T-helper 1 cell (primary cell): ENCODE measurements at places on chromosomes 5 and 9.
A peak's percentile ranks its signal among the peaks of the same experiment; 100 is the strongest.

DNA sequence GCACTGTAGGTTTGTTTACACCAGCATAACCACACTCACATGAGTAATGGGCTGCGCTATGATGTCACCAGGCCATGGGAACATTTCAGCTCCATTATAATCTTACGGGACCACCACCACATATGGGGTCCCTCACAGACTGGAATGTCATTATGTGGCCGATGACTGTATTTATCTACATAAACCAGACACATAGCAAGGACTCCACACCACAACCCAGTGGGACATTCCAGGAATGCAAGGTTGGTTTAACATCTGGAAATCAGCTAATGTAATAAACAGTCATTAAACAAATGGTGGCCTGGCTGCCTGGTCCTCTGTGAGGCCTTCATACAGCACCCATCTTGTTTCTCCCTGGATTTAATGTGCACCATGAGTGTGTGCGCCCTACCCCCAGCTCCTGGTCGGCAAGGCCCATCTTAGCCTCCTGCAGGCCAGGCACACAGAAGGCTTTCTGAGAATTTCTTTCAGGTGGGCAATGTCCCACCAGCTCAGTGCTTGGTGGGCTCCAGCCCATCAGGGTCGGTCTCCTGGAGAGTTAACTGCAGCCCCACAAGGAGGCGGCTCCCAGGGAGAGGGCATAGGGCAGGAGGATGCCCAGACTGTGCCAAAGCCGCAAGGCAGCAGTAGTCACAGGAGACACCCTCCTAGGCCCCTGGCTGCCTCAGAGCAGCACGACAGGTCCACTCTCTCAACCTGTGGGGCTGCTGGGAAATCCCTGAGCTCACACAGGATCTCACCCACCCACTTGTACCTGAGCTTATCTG is 35.9 kb upstream of the SARDH start:
- DNase-seq = peak; percentile 1

GRCh38 chr5:128778474-128778873 is 186.8 kb upstream of the SLC27A6 start:
- no peak for DNase-seq

DNA sequence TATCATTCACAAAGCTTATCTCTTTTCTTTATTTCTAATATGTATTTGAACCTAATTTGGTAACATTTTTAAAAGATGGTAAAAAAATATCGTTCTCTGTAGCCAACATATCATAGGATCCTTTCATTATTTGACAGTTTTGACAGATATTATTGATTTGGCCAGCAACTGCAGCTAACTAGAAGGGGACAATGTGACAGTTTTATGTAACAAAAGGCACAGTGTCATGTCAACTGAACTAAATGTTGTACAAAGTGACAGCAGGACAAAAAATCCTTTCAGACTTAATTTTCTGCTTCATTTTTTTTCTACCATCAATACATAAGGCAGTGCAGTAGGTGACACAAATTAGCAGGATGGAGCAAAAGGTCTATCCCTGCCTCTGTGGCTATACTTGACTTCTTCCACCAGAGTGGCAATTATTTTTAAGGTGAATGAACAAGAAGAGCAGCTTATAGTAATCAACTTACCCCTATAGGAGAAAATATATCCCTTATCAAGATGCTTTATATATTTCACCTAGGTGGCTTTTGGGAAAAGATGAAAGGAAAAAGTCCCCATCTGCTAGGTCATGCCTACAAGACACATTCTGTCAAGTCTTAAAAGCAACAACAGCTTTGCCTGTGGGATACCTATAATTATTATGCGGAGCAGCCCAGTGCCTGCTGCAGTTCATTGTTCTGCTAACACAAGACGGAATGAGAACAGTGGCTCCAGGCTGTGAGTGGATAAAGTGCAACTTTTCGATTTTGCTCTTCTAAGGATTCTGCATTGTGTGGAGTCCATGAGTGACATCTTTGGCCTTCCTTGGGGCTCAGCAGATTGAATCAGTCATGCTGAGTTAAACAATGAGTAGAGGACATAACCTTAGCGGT is 694.9 kb downstream of the ISL1 start:
- no peak for DNase-seq

GRCh38 chr5:94562327-94562971 is 56.0 kb downstream of the KIAA0825 start:
- no peak for DNase-seq

GRCh38 chr5:175059687-175060211 is 335.4 kb downstream of the MSX2 start:
- no peak for DNase-seq

DNA sequence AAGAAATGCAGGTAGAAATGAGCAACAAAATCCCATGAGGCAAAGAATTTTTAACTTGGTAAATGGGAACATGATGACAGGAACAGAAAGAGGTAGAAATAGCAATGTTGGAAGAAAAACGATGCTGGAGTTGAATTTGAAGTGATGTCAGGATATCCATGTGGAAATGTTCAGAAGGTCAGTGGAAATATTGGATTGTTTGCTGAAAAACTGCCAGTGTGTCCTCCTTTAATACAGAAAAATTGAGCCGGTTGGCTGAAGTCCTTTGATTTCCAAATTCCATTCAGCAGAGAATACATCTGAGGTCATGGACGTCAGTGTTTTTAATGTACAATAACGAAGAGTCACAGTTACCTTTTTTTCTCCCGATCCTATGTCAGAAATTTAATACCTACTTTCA is 110.0 kb upstream of the DMAC1 start:
- DNase-seq = no peak

DNA sequence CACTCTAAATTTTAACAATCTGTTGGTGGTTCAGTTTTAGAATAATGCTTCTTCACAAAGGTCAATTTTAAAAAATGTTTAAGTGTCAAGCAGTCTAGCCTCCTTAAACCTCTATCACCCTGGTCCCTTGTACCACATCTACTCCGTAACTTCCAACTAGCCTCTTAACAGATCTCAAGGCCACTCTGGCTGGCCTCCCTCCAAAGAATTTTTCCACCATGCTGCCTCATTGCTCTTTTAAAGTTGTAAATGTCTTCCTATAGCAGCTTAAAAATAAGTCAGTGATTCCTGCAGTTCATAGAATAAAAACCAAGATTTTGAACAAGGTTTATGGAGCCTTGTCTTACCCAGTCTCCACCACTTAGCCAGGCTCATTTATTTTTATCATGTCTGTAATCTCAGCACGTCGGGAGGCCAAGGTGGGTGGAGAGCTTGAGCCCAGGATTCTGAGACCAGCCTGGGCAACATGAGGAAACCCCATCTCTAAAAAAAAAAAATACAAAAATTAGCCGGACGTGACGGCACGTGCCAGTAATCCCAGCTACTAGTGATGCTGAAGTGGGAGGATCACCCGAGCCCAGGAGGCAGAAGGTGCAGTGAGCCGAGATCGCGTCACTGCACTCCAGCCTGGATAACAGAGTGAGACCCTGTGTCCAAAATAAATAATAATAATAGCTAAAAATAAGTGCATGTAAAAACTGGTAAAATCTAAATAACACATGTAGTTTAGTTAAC is 924.9 kb upstream of the DMAC1 start:
- DNase-seq = no peak

- DNase-seq = no peak
Observed at GRCh38 chr9:524008-524407, 309.3 kb downstream of the DOCK8 start.

DNA sequence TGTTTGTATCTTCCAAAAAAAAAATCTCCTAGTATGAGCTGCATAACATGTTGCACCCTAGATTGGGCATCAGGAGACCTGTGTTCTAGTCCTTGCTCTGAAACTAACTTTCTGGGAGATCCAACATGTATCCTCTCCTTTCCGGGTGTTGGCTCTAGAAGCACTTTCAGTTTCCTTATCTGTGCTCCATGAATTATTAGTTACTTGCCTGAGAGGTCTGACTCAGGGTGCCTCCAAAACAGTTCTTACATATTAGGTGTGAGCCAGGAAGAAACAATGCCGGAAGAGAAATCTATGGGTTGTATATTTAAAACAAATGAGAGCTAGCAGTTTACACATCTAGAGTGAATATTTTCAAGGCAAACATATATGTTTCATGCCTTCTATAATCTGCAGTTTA is 36.7 kb upstream of the SLC36A2 start:
- DNase-seq = no peak

- DNase-seq = no peak
Observed at GRCh38 chr5:96708600-96708999, 46.4 kb downstream of the CAST start.

GRCh38 chr9:115234094-115234493 is 116.1 kb upstream of the TNC start:
- no peak for DNase-seq

- DNase-seq = no peak
Observed at GRCh38 chr9:22970434-22970975, 523.9 kb downstream of the DMRTA1 start.

- DNase-seq = no peak
Observed at GRCh38 chr9:34993502-34994259, 4.1 kb downstream of the DNAJB5 start.

DNA sequence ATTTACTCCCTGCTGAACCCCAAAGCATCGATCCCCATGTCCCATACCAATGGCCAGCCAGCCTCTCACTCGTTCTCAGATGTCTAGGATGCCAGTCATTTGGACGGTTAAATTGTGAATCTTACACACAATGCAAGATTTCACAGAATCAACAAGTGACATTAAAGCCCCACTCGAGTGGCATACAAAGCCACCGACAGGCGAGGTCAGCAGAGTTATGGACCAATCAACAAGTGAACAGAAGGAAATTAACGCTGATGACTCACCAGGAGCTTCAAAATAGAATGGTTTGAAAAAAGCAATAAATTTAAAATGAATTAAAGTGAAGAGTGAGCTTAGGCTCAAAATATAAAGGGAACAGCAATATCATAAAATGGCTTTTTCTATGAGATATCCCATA is 8.2 kb upstream of the RUFY1 start:
- no peak for DNase-seq

- no peak for DNase-seq
Observed at GRCh38 chr9:134955801-134956200, 38.1 kb upstream of the FCN1 start.

- DNase-seq = no peak
Observed at GRCh38 chr5:146699138-146699537, 179.4 kb downstream of the PPP2R2B start.

- DNase-seq = no peak
Observed at GRCh38 chr9:128898382-128898781, 16.4 kb downstream of the LRRC8A start.

- DNase-seq = no peak
Observed at GRCh38 chr5:159582756-159583541, 252.7 kb upstream of the IL12B start.

- no peak for DNase-seq
Observed at GRCh38 chr9:124686918-124687317, 84.2 kb downstream of the NR6A1 start.

DNA sequence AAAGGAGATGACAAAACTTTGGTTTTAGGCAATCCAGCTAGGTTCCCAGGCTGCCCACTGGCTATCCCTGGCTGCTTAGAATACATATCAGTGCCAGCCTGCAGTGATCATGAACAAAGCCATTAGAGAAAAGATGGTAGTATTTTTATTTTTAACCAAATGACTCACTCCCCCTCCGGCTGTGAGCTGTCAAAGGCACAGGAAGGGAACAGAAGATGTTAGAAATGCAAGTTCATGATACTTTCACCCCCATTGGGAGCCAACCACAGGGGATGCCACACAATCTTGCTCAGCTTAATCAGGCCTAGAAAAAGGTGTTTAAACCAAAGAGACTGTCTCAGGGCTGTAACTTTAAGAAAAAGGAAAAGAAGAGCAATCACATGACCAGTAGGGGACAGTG is 70.3 kb upstream of the ASTN2 start:
- DNase-seq = no peak
